Stimulated activated CD4-positive, alpha-beta T cell treated with anti-CD3 and anti-CD28 coated beads, Interleukin-1b, Interleukin-23, amount 100 ng/mL, for 1 hour (primary cell): ENCODE measurements at places on chromosomes 12 and 14.

DNA sequence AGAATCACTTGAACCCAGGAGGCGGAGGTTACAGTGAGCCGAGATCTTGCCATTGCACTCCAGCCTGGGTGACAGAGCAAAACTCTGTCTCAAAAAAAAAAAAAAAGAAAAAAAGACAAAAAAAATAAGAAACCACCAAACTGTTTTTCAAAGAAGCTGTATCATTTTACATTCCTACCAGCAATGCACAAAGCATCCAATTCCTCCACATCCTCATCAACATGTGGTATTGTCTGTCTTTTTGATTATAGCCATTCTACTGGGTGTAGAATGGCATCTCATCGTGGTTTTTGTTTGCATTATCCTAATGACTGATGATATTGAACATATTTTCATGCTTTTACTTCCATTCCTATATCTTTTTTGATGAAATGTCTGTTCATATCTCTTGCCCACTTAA, 36.2 kb upstream of the GNG2 start:
- DNase-seq: no peak

DNA sequence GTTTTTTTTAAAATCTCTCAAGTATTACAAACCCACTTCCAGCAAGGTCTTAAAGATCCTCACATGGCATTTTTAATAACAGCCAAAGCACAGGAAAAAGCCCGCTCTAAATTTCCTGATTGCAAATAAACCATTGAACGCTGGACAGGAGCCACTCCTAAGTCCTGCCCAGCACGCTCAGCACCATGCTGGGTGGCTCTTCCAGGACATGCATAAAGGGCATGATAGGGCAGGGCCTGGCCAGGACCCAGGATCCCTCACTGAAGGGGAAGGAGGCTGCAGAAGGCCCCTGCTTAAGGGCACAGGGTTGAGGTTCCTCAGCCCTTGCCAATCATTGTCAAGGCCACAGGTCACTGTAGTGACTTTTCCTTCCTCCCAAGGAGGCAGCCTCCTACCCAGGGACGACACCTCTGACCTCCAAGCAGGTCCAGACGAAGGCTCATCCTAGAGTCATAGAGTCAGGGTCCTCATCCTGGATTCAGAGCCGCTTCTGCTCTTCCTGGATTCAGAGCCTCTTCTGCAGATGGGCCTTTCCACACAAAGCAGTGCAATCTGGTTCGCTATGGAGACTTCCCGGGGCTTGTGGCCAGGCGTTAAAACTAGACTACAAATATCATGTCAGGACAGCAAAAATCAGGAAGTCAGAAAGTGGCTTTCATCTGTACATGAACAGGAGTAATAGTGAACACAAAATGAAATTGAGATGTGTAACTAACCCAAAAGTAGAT, 123.8 kb downstream of the GCH1 start:
- DNase-seq: no peak

- no peak for DNase-seq
These were observed 121.3 kb upstream of the MAX start for GRCh38 chr14:65223636-65224035.

DNA sequence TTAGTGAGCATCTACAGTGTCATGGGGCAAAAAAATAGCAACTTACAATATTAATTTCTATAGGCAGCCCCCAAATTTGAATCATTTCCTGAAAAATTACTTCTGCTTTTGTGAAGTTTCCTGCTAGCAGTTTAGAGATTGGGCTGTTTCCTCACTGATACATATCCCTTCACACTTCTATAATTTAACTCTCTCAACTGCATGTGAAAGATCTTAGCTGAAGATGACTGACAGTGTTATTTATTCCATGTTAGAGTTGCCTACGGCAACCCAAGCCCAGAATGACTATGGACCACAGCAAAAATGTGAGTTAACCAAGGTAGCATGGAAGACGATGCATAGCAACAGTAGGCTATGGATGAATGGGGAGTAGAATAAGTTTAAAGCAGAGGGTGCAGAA, at the start of gene KLRG1:
Gene KLRG1 (plus strand): TSS at position 134 of the 400 bp plus-strand sequence. CDS start 90 bp downstream, at position 224.
- DNase-seq: no peak

DNA sequence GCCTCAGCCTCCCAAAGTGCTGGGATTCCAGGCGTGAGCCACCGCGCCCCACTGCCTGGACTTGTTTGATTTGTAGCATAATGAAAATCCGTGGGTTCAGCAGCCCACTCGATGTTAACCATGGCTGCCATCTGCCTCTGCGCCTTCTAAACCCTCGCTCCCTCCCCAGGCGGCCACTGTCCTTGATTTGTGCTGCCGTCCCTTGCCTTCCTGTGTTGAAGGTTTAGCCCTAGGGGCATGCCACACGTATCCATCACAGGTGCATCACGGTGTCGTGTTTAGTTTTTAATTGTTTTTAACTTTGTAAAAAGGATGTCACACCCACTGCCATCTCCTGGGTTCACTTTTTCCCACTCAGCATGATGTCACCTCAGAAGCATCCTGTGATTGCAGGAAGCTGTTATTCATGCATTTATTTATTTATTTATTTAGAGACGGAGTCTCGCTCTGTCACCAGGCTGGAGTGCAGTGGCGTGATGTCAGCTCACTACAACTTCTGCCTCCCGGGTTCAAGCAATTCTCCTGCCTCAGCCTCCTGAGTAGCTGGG, 24.5 kb upstream of the ULK1 start:
- no peak for DNase-seq

DNA sequence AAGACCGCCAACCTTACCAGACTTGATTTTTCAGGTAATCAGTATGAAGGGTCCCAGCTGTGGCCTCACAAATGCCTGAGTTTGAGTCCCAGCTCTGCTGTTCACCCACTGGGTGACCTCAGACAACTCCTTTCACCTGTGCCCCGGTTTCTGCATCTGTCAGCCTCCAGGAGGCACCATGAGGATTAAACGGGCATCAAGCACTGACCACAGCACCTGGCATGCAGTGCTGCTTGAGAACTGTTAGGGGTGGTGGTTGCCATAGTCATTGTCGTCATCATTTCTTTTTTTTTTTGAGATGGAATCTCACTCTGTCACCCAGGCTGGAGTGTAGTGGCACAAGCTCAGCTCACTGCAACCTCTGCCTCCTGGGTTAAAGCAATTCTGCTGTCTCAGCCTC, 57.9 kb downstream of the PHETA1 start:
- DNase-seq: no peak

- no peak for DNase-seq
These were observed 6.7 kb downstream of the BTBD6 start for GRCh38 chr14:105255021-105255507.

- DNase-seq: no peak
These were observed 35.0 kb upstream of the GALNT9 start for GRCh38 chr12:132364348-132364902.

DNA sequence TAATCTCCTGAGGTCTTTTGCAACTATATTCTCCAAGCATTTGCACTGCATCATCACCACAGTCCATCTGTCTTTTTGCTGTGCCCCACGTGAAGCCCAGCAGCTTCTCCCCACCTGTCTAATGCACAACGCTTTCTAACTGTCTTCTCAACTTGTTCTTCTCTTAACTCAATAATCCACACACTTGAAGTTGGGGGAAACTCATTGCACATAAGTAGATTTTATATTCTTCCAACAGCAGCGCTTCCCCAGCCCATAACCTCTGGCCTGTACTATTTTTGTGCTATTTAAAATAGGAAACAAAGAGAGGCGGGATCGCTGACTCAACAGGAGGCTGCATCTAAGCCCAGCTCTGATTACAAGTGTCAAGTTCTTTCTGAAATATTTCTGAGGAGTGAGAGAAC, 226.7 kb downstream of the GXYLT1 start:
- no peak for DNase-seq

DNA sequence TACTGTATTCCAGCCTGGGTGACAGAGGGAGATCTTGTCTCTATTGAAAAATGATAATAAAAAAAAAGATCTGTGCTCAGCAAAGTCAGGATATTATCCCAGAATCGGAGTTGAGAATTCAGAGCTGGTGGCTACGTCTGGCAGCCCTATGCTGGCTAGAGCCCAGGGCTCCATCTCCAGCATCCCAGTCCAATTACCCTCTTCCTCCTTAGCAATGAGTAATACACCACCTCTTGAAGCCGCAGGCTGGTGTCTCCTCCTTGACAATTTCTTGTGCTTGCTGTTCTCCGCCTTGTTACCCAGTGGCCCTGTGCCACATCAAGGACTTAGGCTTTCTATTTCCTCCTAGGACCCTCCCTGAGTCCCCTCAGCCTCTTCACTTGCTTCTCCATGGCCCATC, 38.4 kb upstream of the DDX11 start:
- no peak for DNase-seq

DNA sequence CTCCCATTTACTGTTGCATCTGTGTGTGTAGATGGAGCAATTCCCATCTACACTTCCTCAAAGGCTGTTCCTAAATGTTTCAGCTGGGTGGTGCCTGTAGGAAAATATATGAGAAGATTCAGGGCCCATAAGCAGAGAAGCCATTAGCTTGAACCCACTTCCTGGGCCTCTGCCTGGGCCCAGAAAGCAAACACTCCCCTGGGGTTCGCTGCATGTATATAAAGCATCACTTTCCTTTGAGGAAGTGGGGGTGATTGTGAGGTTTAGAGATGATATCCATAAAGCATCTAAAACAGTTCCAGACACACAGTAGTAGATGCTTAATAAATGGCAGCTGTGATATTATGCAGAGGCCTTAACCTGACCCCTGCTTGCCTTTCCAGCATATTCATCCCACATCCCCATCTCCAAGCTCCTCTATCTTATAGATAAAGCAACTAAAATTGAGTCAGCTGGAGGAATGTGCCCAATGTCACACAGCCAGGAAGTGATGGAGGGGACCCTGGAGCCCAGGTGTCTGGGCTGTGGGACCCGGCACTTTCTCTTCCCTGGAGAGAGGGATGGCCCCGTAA, 280.0 kb upstream of the CRY1 start:
- no peak for DNase-seq

- DNase-seq: no peak
These were observed 19.4 kb downstream of the PPP2R5C start for GRCh38 chr14:101780887-101781239.
